ENCODE measurements at places on chromosomes 2 and 18. TPM values are rescaled to one million over a fixed set of nuclear protein-coding genes. Genes with fewer than 3 reads are reported as not detected.

DNA sequence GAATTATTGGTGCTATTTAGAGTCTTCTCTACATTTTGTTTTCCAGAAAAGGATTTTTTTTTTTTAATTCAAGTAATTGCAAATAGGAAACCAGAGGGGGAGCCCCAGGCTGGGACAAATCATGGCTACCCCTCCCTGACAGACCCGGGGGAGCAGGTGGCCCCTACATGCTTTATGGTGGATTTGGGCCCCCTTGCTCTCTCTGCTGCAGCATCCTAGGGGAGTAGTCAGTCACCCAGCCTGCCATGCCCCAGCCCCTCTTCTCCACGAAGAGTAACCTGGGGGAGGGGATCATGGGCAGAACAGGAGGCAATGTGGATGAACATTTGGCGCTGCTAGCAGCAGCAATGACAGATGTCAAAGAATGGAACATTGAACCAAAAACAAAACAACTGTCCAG lies 4.6 kb downstream of the C2orf81 start:
- DNase-seq: no peak

GRCh38 chr2:203280428-203281064 lies 41.7 kb downstream of the CYP20A1 start:
- no peak for DNase-seq

- DNase-seq: no peak
Measured at GRCh38 chr2:15788455-15788829, 151.9 kb upstream of the MYCN start.

DNA sequence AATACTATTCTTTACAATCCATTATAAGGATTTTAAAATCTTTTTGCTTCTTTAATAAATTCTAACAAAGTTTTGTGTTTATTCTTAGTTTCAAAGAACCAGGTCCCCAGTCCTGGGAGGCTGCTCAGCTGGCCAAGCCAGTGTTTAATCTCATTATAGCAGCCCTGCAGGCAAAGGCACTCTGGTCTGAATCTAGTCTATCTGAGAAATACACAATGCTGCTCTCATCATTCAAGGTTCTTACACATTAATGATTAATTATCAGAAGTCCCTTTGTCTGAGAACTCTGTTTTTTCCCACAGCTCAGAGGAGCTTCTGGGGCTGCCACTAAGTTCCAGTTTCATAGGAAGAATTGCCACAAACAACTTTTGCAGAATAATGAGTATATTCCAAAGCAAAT lies 27.7 kb downstream of the KCTD18 start:
- no peak for DNase-seq

GRCh38 chr2:16870491-16871076 lies 204.9 kb upstream of the CYRIA start:
- no peak for DNase-seq

DNA sequence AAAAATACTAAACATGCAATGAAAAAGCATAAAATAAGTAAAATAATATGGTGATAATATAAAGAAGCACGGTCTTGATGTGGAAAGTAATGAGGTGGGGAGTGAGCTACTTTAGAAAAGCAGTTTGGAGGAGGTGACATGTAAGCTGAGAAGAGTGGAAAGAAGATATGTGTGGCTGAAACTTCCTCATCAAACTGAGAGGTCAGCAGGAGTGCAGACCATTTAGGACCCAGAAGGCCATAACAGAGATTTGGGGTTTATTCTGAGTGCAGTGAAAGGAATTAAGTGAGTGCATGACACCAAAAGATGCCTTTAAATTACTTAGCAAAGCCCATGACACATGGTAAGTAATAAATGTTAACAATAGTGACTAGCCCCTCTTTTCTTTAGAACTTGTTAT lies 24.4 kb upstream of the TMEM182 start:
- no peak for DNase-seq

GRCh38 chr2:144559681-144560080 lies 39.8 kb upstream of the ZEB2 start:
- DNase-seq: no peak

DNA sequence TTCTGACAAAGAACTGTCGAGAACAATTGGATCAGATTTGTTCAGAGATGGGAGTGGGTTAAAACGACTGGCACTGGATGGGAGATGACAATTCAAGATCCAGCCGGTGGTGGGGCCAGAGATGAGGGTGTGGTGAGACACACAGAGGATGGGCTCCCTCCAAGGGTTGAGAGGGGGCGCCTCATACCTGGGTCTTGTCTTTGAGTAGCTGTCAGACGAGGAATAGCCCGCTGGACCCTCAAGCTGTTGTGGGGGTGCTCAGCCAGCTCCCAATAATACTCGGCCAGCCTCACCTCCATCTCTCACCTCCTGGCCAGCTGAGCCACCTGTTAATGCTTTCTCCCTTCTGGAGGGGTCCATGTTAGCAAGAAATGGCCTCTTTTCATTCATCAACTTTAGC lies 14.0 kb downstream of the INPP5D start:
- no peak for DNase-seq

- no peak for DNase-seq
Measured at GRCh38 chr2:207504513-207505170, 25.1 kb upstream of the CREB1 start.

- no peak for DNase-seq
Measured at GRCh38 chr18:3114026-3114425, 101.1 kb upstream of the LPIN2 start.

GRCh38 chr2:133986881-133987795 lies 266.7 kb upstream of the MGAT5 start:
- no peak for DNase-seq

GRCh38 chr2:241721852-241722251 lies 12.6 kb upstream of the D2HGDH start:
- no peak for DNase-seq

DNA sequence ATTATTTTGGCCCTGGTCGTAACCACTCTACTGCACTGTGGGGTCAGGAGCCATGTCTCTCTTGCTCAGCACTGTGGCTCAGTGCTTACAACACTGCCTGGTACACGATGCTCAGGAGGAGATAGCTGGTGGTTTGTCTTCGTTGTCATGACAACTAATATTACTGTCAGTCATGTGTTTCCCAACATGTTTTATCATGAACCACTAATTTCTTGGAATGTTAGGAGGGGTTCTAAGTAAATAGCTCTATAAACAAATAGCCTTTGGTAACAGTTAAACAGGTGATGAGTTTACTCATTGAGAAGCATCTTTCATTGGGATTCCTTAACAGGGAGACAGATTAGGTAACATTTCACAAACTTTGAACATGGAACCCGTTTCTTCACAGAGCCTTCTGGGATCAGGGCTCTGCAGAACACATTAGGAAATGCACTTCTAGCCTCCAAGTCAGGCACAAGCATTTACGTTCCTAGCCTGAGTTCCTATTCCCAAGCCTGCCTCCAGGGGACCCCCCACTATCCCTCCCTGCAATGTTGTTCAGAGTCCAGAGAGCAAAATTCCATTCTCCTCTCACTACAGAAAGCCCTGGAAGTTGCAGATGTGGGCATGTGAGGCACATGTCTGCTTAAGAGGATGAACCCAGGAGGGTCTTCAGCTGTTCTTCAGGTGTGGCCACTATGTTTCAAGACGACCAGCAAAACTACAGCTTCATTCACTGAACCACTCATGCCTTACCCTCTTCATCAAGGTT lies 6.4 kb upstream of the RBM44 start:
- no peak for DNase-seq

DNA sequence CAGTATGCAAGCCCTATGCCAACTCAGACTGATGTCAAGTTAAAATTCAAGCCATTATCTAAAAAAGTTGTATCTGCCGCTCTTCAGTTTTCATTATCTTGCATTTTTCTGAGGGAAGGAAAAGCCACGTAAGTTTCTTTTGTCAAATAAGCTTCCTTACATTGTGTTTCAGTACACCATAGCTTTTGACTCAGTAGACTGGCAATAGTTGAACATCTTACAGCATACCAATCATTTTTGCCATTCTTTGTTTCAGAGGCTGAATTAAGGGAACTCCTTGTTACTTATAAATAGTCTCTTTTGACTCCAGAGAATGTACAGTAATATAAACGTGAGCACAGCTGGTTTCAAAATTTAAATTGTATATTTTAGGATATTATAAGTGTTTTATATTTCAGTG lies 120.6 kb downstream of the EHBP1 start:
- DNase-seq: no peak

- DNase-seq: no peak
Measured at GRCh38 chr2:119242276-119243119, 18.9 kb downstream of the STEAP3 start.

DNA sequence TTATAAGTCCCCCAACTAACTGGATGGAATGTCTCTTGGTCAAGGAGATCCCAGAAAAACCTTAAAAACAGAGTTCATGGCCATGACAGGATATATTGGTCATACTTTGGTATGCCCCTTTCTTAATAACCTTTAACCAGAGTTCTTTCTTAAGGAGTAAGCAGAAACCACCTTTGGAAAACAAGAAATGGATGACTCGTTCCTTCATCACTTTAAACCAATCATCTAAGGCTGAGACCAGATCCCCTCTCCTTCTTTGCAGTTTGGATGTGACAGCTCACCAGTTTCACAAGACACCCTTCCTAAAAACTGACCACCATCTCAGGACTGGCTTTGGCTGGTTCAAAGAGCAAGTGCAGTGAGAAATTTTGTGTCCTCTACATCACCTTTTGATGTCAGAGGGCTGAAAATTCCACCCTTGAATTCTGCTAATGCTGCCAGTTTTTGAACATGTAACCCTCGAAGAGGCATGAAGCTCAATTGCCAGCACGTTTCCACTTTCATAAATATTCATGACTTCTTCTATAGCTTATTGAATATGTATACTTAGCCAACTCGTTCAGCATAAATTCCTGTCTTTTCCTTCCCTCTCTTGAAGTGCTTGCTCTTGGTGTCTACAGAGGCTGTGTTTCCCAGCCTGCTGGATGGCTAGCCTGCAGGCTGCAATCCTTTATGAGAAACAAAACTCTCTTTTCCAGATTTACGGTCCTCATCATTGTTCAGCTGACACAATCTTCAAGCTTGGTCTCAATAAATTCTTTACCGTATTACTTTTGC lies 1323.5 kb upstream of the TMEFF2 start:
- no peak for DNase-seq

- no peak for DNase-seq
Measured at GRCh38 chr2:2838548-2838845, 507.4 kb upstream of the MYT1L start.

DNA sequence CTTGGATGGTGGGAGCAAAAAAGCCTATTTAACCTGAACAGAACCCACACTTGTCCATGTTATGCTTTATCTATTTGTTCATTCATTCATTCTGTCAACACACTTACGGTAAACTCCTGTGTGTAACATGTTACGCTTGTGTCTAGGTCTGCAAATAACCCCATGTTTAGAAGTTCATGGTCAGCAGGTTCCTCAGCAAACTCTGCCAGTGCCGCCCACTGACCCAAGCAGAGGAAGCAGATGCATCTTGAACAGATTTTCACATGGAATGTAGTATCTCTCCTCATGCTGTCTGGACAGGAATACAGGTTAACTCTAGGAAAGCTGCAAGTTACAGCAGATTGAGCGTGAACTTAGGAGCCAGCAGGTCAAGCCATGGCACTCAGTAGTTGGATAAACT lies 213.7 kb upstream of the COPS8 start:
- no peak for DNase-seq

- no peak for DNase-seq
Measured at GRCh38 chr18:78716022-78716421, 263.6 kb upstream of the SALL3 start.

GRCh38 chr2:8623576-8623957 lies 58.3 kb upstream of the ID2 start:
- DNase-seq: no peak

GRCh38 chr2:173963323-173963816 lies 1.8 kb downstream of the SP3 start:
- DNase-seq: no peak

DNA sequence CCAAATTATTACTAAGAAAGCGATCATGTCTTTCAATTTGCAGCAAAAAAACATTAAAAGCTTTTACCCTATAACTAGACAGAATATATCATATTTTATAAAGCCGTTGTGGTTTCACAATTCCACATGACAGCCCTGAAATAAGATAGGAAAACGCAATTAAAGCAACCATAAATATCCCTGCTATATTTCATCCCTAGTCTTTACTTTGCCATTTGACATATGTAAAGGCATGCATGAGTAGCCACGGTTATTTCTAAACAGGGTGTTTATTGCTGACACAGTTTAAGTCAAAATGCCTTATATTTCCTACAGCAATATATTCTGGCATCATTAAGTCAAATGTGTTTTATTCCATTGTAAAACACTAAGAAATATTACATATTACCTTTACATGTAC lies 239.9 kb downstream of the DSEL start:
- DNase-seq: no peak

GRCh38 chr18:63074981-63075404 lies 244.6 kb downstream of the BCL2 start:
- peak; percentile 28 for DNase-seq

- no peak for DNase-seq
Measured at GRCh38 chr2:36507408-36507812, 90.6 kb downstream of the FEZ2 start.

Gene NRP2
- 11.7 TPM for polyA plus RNA-seq

Gene ST8SIA5
- polyA plus RNA-seq: 7.5 TPM

Gene LRRC30
- 4.2 TPM for polyA plus RNA-seq

Gene LYPD6
- 2.3 TPM for polyA plus RNA-seq

Gene PSMD1
- polyA plus RNA-seq: 79.0 TPM

Gene PIAS2
- polyA plus RNA-seq: 27.9 TPM

Gene HOXD1
- polyA plus RNA-seq: 2.6 TPM

Gene TSGA10
- polyA plus RNA-seq: 2.5 TPM

Gene UGT1A9
- polyA plus RNA-seq: not detected

Gene ARHGAP15
- polyA plus RNA-seq: 8.1 TPM

Gene CUL3
- 73.9 TPM for polyA plus RNA-seq

Gene SPATA3
- not detected for polyA plus RNA-seq

Gene OTX1
- not detected for polyA plus RNA-seq

Gene ALPP
- polyA plus RNA-seq: not detected
